Cardiac muscle cell (in vitro differentiated cells and primary cell): ENCODE measurements at places on chromosomes 5 and 9. TPM values are rescaled to one million over a fixed set of nuclear protein-coding genes. Genes with fewer than 3 reads are reported as not detected.

DNA sequence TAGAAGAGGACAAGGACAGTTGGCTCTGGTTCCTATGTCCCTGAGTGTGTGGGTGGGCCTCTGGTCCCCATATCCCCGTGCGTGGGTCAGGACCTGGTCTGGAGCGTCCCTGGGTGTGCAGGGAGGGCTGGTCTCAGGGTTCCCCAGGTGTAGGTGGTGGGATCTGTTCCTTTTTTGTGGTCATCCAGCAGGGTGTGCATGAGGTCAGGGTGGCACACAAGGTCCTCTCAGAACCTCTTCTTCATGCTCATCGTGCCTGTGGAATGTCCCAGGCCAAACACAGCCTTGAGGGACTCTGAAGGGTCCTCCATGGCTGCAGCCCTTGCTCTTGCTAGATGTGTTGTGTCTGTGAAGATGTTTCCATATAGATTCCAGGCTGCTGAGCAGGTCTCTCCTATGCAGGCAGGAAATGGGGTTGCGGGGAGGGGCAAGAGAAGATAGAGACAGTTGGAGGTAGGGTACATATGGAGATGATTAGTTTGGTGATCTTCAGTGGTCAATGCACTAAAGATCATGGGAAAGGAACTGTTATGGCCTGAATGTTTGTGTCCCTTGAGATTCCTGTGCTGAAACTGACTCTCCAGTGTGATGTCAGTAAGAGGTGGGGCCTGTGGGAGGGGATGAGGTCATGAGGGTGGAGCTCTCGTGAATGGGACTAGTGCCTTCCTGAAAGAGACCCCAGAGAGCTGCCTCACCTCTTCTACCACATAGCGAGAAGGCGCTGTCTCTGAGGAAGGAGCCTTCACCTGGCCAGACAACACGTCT is 53.1 kb downstream of the NXNL2 start:
- H3K27me3 ChIP-seq = no peaks in the 10 kb centered on the region
- H3K27ac ChIP-seq = no peak overlapping the region
- no peaks in the 10 kb centered on the region for H3K4me1 ChIP-seq
- no peaks in the 10 kb centered on the region for H3K36me3 ChIP-seq
- DNase-seq = no peak

DNA sequence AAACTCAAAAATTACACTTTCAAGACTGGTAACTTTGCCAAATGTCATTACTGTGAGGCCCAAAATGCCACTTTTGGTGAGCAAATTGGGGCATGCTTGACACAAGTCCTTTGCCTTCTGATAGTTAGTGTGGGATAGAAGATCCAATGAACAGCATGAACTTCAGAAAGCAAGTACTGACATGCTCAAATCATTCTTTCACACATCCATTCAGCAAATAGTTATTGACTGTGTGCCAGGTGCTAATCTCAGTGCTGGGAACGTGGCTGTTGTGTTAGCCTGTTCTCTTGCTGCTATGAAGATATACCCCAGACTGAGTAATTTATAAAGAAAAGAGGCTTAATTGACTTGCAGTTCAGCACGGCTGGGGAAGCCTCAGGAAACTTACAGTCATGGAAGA is 247.0 kb downstream of the CHSY3 start:
- peak; percentile 27 for DNase-seq
- H3K4me3 ChIP-seq = no peak overlapping the region
- H3K36me3 ChIP-seq = no peaks in the 10 kb centered on the region
- no peak overlapping the region for H3K27ac ChIP-seq
- peaks cover 12% of the 10 kb centered on the region for H3K4me1 ChIP-seq

GRCh38 chr5:140977003-140977402 is 10.7 kb downstream of the PCDHAC2 start:
- DNase-seq = peak; percentile 36
- H3K4me3 ChIP-seq = no peak overlapping the region
- no peaks in the 10 kb centered on the region for H3K36me3 ChIP-seq
- H3K27ac ChIP-seq = no peak overlapping the region
- H3K27me3 ChIP-seq = no peaks in the 10 kb centered on the region

GRCh38 chr5:63928451-63928850 is 33.8 kb downstream of the HTR1A start:
- no peaks in the 10 kb centered on the region for H3K27me3 ChIP-seq
- H3K4me3 ChIP-seq = no peak overlapping the region
- H3K27ac ChIP-seq = no peak overlapping the region
- no peaks in the 10 kb centered on the region for H3K4me1 ChIP-seq
- no peaks in the 10 kb centered on the region for H3K36me3 ChIP-seq
- no peak for DNase-seq

DNA sequence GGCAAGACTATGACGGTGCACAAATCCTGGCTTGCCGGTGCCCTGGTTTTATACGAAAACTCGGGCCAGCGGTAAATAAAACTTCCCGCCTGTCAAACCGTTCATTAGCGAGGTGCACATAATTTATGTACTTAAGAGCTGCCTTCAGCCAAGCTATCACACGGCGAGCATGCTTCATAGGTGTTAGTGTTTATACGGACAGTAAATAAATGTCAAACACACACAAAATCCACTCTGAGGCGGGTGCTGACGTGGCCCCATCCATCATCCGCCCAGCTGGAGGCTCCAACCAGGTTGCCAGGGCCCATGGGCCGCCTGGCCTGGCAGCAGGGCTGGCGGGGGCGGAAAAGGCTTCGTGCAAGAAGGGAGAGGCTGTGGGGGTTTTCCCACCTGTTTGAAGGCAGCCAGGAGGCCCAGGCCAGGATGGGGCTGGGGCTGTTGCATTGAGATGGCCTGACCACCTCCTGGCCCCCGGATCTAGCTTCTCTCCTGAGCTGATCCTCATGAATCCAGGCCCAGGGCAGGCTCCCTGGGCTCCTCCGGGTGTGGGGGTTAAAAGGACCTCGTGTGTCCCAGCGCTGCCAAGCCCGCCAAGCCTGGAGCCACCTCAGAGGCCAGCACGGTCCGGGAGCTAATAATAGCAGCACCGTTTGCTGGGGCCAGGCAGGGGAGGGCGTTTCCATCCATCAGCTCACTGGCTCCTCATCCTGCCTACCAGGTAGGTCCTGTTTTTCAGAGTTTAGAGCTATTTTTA is 43.2 kb downstream of the BARX1 start:
- H3K4me1 ChIP-seq = peaks cover 8% of the 10 kb centered on the region
- peak; percentile 71 for DNase-seq
- no peak overlapping the region for H3K27ac ChIP-seq
- no peaks in the 10 kb centered on the region for H3K36me3 ChIP-seq
- no peak overlapping the region for H3K4me3 ChIP-seq

NELFB gene
- 68.6 and 78.2 TPM in 2 replicates for total RNA-seq

LCN1 gene
- total RNA-seq = not detected in 2 replicates
